ENCODE measurements at places on chromosomes 2 and 18.

DNA sequence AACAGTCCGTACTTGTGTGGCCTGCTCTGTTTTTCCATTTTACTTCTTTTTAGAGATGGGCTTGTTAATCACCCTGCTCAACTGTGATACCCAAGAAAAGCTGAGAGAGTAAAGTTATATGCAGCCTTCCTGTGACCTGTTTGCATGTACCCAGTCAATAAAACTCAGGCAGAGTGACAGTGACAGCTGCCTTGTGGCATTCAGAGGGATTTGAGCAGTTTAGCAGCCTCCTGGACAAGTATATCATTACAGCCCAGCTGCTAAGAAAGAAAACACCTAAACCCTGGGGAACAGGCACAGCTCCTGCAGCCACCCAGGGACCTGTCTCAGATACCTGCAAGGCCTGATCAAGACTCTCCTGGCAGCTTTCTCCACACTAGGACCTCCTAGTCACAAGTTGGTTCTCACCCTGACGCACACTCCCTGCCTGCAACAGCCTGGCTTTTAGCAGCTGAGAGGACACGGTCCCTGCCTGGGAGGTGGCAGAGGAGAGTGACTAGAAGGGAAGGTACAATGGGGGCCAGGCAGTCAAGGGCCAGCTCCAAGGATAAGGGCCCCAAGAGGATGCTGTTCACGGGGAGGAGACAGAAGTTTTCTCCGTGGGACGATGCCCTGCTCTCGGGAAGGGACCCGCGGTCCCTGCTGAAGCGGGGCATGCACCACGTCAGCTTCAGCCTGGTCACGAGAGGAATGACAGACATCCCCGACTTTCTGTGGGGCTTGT, at the start of gene LRRC30:
Gene LRRC30, plus strand, starts transcription at position 464 of the 724 bp plus-strand sequence. Its CDS starts 50 bp downstream, at position 514.
- DNase-seq = no peak

- no peak for DNase-seq
Measured at GRCh38 chr18:37483221-37483971, 82.2 kb downstream of the CELF4 start.

GRCh38 chr18:13463526-13464210, 245.1 kb downstream of the LDLRAD4 start:
- DNase-seq = no peak

DNA sequence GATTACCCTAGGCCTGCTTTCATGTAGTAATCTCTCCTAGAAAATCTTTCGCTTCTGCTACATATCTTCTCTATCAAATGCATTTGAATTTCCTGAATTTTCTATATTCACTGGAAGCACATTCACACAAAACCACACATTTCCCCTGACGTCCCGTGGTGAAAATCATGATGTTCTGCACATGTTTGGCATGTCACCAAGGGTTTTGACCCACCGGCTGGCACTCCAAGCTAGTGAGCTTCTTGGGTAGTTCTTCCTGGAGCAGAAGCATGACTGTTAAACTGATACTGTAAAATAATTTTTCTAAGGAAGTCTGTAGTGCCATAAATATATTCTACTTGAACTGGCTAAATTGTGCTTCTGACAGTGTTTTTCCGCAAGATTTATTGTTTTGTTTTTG, 510.1 kb upstream of the SLC8A1 start:
- no peak for DNase-seq

GRCh38 chr2:62270728-62271127, 74.8 kb downstream of the B3GNT2 start:
- DNase-seq = peak; percentile 74

GRCh38 chr18:49398331-49398730, 62.1 kb downstream of the DYM start:
- no peak for DNase-seq

DNA sequence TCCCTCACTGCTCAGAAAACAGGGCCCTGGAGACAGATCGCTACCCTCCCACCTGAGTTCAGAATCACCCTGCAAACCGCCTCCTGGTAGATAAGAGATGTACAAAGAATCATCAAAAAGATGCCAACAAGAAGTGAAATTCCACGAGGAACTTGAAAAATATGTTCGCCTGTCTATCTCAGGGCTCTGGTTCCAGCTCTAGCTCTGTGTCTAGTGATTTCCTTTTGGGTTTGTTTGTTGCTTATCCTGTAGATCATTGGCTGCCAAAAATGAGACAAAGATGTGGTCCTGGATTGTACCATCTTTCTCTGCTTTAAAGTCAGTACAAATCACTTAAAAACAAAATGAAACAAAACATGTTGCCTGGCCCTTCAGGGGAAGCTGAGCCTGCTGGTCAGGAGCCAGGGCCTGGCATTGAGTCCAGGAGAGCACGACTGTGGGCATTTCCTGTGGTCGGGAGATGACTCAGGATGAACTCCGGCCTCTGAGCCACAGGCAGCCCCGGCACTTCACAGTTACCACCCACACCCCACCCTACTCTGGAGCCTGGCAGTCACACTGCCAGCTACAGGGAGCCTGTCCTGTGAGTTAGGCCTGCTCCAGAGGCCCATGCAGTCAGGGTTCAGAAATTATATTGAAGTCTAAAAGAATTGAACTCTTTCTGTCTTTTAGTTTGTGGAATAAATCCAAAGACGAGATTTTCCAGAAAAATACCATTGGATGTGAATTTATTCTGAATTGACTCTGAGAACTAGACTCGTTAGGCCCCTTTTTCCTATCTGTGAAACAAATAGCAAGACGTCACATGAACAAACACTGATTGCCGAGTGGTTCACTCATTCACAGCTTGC, 8.0 kb upstream of the ITGB6 start:
- DNase-seq = peak; percentile 37

- no peak for DNase-seq
Measured at GRCh38 chr2:211976076-211976475, 562.5 kb downstream of the ERBB4 start.

GRCh38 chr2:31197166-31197565, 20.1 kb downstream of the CAPN14 start:
- no peak for DNase-seq

DNA sequence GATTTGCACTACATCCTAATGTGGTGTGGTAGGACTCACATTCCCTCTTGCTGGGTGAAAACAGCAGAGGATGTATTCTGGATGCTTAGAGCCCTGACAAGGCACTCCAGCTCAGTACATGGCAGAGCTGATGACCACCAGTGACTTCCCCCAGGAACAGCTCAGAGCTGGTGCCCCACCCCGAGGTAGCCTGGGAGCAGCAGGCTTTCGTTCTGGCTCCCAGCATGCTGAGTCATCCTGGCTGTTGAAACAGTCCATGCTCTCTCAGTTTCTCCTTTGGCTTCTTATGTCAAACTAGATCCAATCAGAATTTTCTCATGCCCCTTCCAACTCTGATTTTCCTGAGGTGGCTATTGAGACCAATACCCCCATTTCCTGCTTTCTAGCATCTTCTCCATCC, 438.2 kb downstream of the NBAS start:
- no peak for DNase-seq

GRCh38 chr2:69177063-69177771, 164.2 kb downstream of the ANTXR1 start:
- peak; percentile 71 for DNase-seq

DNA sequence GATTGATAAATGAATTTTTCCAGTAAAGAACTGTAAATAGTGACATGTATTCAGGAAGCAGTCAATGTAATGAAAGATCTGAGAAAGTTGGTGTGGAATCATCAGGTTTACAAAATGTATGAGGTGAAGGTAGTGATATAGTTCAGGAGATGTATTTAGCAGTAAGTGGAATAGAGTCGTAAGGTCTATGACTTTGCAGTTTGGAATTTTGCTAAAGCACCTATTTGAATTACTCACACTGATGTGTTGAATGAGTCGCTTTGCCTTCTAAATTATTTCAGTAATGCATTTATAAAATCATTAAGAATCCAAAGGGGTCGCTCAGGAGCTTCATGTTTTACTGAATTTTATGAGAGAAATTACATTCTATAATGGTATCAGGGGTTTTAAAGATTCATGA, 713.7 kb downstream of the DSC3 start:
- no peak for DNase-seq

- no peak for DNase-seq
Measured at GRCh38 chr2:133655610-133656009, 87.3 kb upstream of the NCKAP5 start.

DNA sequence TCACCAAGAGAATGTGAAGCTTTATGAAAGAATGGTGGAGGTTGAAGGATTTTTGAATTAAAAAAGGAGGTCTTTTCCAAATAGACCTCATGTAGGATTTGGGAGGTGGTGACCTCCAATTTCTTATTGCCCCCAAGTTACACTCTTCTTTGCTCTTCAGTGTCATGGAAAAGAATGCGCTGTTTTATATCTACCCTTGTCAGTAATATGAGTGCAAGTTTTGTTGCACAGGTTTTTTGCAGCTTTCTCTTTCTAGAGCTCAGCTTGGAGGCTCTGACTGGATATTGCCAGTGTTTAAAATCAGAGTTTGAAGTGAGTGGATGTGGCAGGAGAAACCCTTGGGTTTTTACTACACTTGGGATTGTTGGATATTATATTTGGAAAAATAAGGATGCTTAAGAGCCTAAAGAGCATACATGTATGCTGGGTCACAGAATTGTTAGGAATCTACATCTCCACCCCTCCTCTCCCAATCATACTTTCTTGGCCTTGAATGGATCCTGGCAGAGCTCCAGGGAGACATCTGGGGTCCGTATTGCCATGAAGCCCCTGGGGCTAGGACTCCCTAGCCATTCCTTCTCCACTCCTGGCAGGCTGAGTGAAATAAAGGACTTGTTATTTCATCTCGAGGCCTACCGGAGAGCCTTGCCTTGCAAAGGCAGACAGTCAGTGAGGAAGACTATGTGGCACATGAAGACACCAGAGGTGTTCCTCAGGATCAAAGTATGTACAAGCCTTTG, 43.8 kb downstream of the APOB start:
- no peak for DNase-seq

- DNase-seq = no peak
Measured at GRCh38 chr2:158993030-158993429, 24.6 kb downstream of the TANC1 start.

DNA sequence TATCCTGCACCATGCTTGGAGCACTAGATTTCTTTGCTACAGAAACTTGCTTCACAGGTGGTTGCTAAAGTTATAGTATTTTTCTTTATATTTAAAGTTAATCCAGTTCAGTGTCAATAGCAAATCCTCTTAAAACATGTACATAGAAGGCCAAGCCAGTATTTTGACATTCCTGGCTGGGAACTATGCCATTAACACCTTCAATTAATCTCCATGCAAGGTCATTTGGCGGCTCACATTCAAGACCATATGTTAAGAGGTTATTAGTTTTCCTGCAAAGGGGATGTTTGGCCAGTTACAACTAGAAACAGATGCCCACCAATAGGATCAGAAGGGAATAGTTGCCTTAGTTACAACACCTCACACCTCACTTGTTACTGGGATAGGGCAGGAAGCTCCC, 261.3 kb upstream of the MEIS1 start:
- no peak for DNase-seq

GRCh38 chr18:9736286-9736835, 28.3 kb downstream of the RAB31 start:
- DNase-seq = no peak

- no peak for DNase-seq
Measured at GRCh38 chr2:207449642-207450165, 80.1 kb upstream of the CREB1 start.
